Panc1 (cell line): ENCODE measurements at places on chromosomes 16 and 17. TPM values are rescaled to one million over a fixed set of nuclear protein-coding genes. Genes with fewer than 3 reads are reported as not detected.

DNAI2 gene
- not detected for total RNA-seq

DNA sequence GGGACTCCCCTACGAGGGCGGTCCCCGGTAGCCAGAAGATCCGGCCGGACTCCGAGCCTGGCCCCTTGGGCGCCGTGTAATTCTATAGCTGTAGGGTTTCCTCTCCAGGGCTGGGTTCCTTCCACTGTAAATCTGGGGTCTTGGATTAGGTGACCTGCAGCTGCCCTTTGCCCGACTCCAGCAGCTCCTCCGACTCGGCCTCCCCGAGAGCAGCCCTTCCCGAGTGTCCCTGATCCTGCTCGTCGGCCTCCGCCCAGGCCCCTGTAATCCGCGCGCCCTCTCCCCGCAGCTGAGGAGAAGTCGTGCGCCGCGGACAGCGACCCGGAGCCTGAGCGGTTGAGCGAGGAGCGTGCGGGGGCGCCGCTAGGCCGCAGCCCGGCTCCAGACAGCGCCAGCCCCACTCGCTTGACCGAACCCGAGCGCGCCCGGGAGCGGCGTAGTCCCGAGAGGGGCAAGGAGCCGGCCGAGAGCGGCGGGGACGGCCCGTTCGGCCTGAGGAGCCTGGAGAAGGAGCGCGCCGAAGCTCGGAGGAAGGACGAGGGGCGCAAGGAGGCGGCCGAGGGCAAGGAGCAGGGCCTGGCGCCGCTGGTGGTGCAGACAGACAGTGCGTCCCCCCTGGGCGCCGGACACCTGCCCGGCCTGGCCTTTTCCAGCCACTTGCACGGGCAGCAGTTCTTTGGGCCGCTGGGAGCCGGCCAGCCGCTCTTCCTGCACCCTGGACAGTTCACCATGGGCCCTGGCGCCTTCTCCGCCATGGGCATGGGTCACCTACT lies 5.5 kb downstream of the TBX2 start:
- no peak for DNase-seq
- H3K4me1 ChIP-seq, result peaks cover 18% of the 10 kb centered on the region
- no peak overlapping the region for H3K27ac ChIP-seq
- no peak overlapping the region for H3K4me3 ChIP-seq
- no peaks in the 10 kb centered on the region for H3K27me3 ChIP-seq

DNA sequence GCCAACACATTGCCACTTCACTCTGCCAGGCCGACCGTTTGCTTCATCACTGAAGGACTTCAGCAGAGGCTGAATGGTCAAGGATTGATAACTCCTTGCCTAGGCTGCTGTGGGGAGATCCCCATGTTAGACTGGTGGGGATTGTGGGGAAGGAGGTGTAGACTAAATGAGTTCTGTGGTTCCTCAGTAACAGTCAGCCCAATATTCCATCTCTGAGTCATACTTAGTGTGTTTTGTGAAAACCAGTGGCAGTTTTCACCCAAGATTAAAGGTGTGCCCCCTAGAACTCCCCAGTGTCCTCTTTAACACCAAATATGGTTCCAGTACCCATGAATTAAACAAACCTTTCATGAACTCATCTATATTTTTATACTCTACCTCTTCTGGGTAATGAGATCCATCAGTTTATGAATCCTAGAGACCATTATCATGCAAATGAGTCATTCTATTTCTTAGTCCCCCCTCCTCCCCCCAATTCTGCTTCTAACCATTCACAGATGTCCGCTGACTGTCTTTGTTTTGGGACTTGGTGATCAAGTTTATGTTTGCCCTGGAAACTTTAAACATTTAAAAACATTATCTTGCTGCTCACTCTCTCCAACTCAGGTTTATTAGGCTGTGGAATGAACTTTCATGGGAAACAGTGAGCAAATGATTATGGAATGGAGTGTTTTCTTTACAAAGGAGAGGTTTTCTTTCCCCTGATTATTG lies 66.8 kb upstream of the GAS7 start:
- H3K4me1 ChIP-seq, result no peaks in the 10 kb centered on the region
- H3K27me3 ChIP-seq, result no peaks in the 10 kb centered on the region; the same call in 1 of the 2 replicates
- no peak overlapping the region for H3K27ac ChIP-seq
- H3K4me3 ChIP-seq, result no peak overlapping the region
- DNase-seq, result no peak

GRCh38 chr17:17942846-17943245 lies 29.4 kb downstream of the TOM1L2 start:
- no peak overlapping the region for H3K4me3 ChIP-seq
- H3K27me3 ChIP-seq, result no peaks in the 10 kb centered on the region
- peaks cover 79% of the 10 kb centered on the region for H3K4me1 ChIP-seq
- DNase-seq, result no peak
- no peaks in the 10 kb centered on the region; the same call in 1 of the 2 replicates for H3K36me3 ChIP-seq

- no peak overlapping the region for H3K4me3 ChIP-seq
- no peaks in the 10 kb centered on the region; the same call in 1 of the 2 replicates for H3K27me3 ChIP-seq
- no peaks in the 10 kb centered on the region for H3K4me1 ChIP-seq
Observed at GRCh38 chr17:14331225-14331981, 30.5 kb downstream of the HS3ST3B1 start.

DNA sequence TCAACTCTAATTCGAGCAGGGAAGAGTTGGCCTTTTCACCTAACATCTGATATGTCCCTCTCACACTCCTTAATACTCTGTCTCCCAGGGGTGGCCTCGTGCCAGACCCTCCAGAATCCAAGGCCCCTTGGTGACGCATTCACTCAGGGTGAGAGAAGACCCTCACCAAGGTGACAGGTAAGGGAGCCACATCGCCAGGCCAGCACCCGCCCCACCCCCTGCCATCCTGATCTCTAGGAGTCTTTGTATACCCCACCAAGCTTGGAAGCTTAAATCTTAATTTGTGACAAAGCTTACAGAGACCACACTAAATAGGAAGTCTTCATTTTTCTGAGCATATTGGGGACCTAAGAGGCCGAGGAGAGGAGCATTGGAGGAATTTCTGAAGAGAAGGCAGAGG lies 286.1 kb downstream of the IRF8 start:
- no peak overlapping the region for H3K27ac ChIP-seq
- no peak for DNase-seq
- H3K27me3 ChIP-seq, result peaks cover 5% of the 10 kb centered on the region
- H3K36me3 ChIP-seq, result no peaks in the 10 kb centered on the region
- H3K4me3 ChIP-seq, result no peak overlapping the region

DNA sequence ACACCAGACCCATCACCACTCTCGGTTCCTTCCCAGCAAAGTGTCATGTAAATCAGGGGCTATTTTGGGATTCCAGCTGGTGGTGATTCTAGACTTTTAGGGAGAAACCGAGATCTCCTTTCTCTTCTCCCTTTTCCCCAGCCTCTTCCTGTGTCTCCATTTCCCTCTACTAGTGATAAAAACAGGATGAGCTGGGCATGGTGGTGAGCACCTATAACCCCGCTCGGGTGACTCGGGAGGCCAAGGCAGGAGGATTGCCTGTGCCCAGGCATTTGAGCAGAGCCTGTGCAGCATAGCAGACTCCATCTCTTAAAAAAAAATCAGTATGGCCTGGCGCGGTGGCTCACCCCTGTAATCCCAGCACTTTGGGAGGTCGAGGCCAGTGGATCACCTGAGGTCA lies 6.1 kb downstream of the TBX21 start:
- no peak overlapping the region for H3K27ac ChIP-seq
- DNase-seq, result no peak
- no peaks in the 10 kb centered on the region; the same call in 1 of the 2 replicates for H3K27me3 ChIP-seq
- no peaks in the 10 kb centered on the region for H3K4me1 ChIP-seq

GRCh38 chr17:80786470-80786869 lies 205.2 kb upstream of the CHMP6 start:
- H3K36me3 ChIP-seq, result no peaks in the 10 kb centered on the region
- H3K4me3 ChIP-seq, result no peak overlapping the region
- DNase-seq, result no peak
- no peaks in the 10 kb centered on the region for H3K27me3 ChIP-seq

DNA sequence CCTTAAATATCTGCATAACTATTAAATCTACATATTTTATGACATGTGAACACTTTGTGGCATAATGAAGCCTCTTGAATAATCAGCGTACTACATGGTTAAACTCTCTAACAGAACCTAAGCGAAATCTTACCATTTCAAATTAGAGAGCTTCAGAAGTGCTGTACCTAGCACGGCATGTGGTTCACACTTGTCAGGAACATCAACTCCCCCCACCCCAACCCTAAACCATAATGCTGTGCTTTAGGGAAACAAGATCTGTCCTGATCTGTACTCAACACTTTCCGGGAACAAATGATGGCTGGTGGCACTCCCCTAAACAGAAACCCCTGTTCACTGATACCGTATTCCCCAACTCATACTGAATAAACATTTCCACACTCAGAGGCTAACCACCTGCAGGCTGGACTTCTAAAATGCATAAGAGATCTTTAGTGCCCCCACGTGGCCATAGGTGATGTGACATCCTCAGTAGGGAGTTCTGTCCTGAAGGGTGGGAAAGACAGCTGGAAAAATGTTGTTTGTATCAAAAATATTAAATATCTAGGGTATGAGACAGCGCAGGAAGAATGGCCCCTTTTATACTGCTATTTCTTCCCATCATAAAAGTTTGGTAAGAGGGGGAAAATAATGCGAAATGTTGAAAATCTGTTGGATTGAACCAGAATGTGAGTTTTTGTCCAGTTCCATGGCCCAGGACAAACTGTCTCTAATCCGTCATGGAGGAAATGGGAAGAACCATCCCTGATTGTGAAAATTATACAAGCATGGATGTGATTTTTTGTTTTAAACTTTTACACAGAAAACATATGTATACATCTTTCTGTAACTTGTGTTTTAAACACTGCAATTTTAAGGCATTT lies 88.6 kb downstream of the USP31 start:
- H3K27ac ChIP-seq, result no peak overlapping the region
- no peak overlapping the region for H3K4me3 ChIP-seq
- peaks cover 6% of the 10 kb centered on the region; the same call in 1 of the 2 replicates for H3K27me3 ChIP-seq
- DNase-seq, result peak; percentile 48
- H3K36me3 ChIP-seq, result no peaks in the 10 kb centered on the region
- H3K4me1 ChIP-seq, result peaks cover 6% of the 10 kb centered on the region; the same call in 1 of the 2 replicates

- H3K27me3 ChIP-seq, result no peaks in the 10 kb centered on the region
- no peak overlapping the region for H3K4me3 ChIP-seq
- H3K4me1 ChIP-seq, result no peaks in the 10 kb centered on the region; the same call in 1 of the 2 replicates
- H3K27ac ChIP-seq, result no peak overlapping the region
- no peaks in the 10 kb centered on the region for H3K36me3 ChIP-seq
Observed at GRCh38 chr17:4440690-4441686, 7.2 kb downstream of the SPNS3 start.

DNA sequence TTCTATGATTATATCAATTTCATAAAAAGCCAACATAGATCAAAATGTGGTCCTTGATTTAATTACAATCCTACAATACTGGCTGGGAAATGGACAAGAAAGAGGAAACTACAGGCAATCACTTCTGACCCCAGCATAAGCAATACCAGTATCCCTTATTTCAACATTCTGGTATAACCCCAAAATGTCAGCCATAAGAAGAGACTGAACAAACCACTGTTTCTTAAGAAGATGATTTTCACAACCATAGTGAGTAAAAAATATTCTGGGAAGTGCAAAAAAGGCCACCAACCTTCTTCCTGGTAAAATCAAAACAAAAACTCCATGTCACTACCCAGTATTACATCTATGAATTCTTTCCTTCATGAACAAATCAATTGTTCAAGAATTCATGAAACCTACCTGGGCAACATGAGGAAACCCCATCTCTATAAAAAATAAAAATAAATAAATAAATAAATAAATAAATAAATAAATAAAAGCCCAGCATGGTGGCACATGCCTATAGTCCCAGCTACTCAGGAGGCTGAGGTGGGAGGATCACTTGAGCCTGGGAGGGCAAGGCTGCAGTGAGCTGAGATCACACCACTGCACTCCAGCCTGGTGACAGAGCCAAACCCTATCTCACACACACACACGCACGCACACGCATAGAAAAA lies 7.5 kb downstream of the N4BP1 start:
- no peak overlapping the region for H3K4me3 ChIP-seq
- no peaks in the 10 kb centered on the region for H3K27me3 ChIP-seq
- peaks cover 4% of the 10 kb centered on the region; the same call in 1 of the 2 replicates for H3K4me1 ChIP-seq
- no peaks in the 10 kb centered on the region for H3K36me3 ChIP-seq
- DNase-seq, result no peak
- H3K27ac ChIP-seq, result no peak overlapping the region

- no peaks in the 10 kb centered on the region for H3K36me3 ChIP-seq
- no peak overlapping the region for H3K27ac ChIP-seq
- no peaks in the 10 kb centered on the region for H3K27me3 ChIP-seq
- no peak for DNase-seq
Observed at GRCh38 chr16:1932050-1933028, 10.7 kb downstream of the MSRB1 start.

DNA sequence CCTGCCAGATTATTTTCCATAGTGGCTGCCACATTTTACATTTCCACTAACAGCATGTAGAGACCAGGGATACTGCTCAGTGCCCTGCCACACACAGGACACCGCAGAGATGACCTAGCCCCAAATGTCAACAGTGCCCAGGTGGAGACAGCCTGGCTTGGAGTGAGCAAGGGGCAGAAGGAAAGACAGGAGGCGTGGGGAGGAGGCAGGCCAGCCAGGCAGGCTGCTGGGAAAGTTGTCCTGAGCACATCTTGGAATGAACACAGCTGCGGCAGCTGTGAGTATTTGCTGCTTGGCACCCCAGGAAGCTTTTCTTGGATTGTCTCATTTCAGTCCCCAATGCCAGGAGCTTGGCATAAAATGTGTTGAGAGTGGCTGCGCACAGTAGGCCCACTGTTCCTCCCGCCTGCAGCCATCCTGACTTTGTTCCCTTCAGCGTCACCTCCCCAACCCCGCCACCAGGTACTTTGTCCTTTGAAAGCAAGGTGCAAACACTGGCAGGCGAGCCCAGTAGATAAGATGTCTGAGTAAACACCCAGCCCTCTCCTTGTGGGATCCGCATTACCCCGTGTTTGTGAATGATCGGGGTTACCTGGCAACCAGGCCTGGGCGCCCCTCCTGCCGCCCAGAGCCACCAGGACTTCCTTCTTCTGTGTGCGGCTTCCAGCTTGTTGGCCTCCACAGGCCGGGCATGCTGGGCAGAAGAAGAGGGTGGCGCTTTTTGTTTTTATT lies 114.0 kb downstream of the CMIP start:
- H3K27me3 ChIP-seq, result no peaks in the 10 kb centered on the region
- no peak for DNase-seq
- H3K36me3 ChIP-seq, result no peaks in the 10 kb centered on the region
- peaks cover 36% of the 10 kb centered on the region for H3K4me1 ChIP-seq
- H3K4me3 ChIP-seq, result no peak overlapping the region

DNA sequence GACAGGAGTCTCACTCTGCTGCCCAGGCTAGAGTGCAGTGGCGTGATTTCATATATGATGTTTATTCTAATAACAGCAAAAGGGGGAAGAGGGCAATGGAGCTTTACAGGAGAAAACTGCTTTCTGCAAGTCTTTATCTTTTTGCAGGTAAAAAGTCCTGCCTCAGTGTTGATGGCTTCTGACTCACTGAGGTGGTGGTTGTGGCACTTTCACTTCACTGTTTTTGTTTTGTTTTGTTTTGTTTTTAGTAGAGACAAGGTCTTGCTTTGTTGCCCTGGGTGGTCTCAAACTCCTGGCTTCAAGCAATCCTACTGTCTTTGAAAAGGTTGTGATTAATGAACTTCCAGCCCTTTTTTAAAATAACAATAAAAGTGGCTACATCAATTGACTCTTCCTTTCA lies 68.0 kb upstream of the TBC1D3K start:
- no peak overlapping the region for H3K27ac ChIP-seq
- H3K36me3 ChIP-seq, result no peaks in the 10 kb centered on the region
- H3K4me1 ChIP-seq, result no peaks in the 10 kb centered on the region
- no peak for DNase-seq
- no peak overlapping the region for H3K4me3 ChIP-seq

- H3K4me3 ChIP-seq, result no peak overlapping the region
- no peaks in the 10 kb centered on the region for H3K27me3 ChIP-seq
- no peaks in the 10 kb centered on the region for H3K36me3 ChIP-seq
- DNase-seq, result no peak
- no peak overlapping the region for H3K27ac ChIP-seq
Observed at GRCh38 chr16:66620429-66620795, 15.9 kb downstream of the CMTM3 start.
